Retinal pigment epithelial cell (primary cell): ENCODE measurements at places on chromosomes 5 and 9.

DNA sequence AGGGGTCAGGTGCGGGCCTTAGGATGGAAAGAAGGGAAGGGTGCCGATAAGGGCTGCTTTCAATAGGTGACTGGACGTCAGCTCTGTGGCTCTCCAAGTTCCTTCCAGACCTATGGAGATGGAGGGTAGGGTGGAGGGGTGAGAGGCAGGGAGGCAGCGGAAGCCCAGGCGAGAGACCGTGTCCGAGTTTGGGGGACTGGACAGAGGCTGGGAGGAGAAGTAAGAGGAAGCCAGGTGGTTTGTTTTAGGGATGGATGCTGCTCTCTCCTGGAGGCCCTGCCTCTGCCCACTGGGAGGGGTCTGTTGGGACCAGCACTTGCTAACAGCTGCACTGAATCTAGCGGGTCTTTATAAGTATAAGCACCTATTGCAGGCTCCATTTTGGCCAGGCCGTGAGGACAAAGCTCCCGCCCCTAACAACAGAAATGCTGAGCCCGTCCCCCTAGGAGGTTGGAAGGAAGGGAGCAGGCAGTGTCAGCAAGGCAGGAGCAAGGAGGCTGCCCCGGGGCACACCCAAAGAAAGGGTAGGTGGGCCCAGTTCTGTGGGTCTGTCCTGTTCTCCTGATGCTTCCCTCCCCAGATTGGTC lies 167.5 kb downstream of the DAB2IP start:
- DNase-seq = no peak

GRCh38 chr5:141958546-141959172 lies 657 bp upstream of the PCDH12 start:
- DNase-seq = no peak

- no peak for DNase-seq
Observed at GRCh38 chr9:76691517-76692313, 72.5 kb upstream of the PCA3 start.

DNA sequence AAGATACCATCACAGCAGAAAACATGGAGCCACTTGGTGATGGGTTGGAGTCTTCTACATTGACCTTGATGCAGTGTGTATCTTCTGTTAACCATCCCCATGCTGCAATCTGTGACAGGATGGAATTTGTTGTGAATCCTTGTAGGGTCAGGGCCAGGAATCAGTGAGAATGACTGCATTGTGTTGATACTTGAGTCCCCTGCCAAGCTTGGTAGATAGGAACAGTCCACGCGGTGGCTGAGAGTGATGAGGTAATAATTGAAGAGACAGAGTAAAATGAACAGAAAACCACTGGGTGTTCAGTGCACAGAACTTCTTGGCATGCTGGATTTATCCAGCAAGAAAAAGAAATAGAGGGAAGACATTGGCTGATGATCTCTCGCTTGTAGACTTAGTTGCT lies 217.5 kb downstream of the MAN2A1 start:
- DNase-seq = no peak

GRCh38 chr5:121152411-121152810 lies 688.3 kb downstream of the PRR16 start:
- no peak for DNase-seq

DNA sequence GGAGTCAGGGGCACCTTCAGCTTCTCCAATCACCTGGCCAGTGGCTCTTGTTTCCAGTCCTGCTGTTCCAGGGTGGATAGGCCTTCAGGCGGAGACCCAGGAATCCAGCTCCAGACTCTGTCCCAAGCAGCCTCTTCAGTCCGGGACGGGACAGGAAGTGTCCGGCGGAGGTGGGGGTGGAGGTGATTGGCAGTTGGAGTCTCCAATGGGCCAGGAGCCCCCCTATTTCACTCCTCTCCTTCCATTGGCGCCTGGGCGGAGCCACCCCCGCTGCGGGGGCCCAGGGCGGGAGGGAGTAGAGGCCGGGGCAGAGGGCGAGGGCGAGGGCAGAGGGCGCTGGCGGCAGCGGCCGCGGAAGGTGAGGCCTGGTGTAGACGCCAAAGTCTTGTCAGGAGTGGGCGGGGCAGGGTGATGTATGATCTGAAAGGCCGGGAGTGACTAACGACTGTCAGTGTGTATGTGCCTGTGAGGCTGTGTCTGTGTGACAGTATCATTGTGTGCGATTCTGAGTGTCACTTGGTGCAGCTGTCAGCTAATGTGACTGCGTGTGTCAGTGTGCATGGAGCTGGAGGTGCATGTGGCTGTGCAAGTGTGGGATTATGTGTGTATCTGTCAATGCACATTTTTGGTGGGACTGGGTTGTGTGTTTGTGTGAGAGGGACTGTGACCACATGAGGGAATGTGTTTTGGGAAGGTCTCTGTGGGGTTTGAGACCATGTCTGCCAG lies at the start of gene IL11RA:
TSS of gene IL11RA (plus strand) at position 310 of the 726 bp plus-strand sequence. CDS start 3,033 bp downstream, outside the sequence.
- DNase-seq = no peak

GRCh38 chr5:80957031-80957761 lies 3.0 kb upstream of the RASGRF2 start:
- DNase-seq = no peak

DNA sequence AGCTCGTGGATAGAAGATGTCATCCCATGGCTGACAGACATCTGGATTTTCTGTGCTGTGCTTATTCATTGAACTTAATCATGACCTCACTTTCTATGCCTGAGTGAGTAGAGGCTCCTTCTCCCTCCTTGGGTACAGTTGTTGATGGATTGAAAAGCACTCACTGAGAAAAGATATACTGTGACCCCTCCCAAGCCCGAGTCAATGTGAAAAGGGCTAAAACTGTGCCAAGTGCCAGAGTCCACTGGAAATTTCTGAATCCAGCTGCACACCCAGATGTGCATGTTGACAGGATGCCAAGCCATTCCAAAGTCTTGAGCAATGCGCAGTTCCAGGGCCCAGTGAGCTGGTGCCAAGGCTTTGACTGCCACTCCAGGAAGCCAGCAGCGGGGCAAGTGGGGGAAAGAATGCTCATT lies 473.0 kb downstream of the NTRK2 start:
- no peak for DNase-seq

DNA sequence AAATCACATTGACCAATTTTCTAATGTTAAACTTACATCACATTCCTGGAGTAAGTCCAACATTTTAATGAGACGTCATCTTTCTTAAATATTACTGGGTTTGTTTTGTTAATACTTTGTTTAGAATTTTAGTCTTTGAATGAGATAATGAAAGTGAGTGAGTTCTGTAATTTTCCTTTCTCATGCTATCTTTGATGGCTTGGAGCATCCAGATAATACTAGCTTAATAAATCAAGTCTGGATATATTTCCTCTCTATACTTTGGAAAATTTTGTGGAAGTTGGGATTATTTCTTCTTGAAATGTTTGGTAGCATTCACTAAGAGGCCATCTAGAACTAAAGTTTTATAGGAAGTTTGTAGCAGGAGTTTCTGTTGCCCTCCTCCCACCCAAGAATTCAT lies 90.8 kb upstream of the IL7R start:
- DNase-seq = no peak

GRCh38 chr9:108100571-108100970 lies 611.0 kb upstream of the KLF4 start:
- DNase-seq = no peak

- no peak for DNase-seq
Observed at GRCh38 chr5:160001457-160001856, 7.5 kb upstream of the TTC1 start.

DNA sequence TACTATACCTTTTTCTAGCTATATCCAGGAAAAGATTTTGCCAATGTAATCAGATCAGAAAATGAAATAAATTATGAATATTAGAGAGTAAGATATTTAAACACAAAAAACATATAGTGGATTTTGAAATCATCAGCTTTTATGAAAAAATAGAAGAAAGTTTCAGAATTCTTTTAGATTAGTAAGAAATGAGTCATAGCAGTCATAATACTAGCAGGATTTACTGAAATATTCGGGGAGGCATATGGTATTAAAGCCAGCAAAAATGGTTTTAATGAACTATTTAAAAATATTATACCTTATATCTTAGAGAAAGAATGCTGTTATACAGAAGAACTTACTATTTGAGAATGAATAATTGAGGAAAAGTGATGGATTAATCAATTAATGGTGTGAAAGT lies 303.6 kb upstream of the NUDT12 start:
- DNase-seq = peak; percentile 30

DNA sequence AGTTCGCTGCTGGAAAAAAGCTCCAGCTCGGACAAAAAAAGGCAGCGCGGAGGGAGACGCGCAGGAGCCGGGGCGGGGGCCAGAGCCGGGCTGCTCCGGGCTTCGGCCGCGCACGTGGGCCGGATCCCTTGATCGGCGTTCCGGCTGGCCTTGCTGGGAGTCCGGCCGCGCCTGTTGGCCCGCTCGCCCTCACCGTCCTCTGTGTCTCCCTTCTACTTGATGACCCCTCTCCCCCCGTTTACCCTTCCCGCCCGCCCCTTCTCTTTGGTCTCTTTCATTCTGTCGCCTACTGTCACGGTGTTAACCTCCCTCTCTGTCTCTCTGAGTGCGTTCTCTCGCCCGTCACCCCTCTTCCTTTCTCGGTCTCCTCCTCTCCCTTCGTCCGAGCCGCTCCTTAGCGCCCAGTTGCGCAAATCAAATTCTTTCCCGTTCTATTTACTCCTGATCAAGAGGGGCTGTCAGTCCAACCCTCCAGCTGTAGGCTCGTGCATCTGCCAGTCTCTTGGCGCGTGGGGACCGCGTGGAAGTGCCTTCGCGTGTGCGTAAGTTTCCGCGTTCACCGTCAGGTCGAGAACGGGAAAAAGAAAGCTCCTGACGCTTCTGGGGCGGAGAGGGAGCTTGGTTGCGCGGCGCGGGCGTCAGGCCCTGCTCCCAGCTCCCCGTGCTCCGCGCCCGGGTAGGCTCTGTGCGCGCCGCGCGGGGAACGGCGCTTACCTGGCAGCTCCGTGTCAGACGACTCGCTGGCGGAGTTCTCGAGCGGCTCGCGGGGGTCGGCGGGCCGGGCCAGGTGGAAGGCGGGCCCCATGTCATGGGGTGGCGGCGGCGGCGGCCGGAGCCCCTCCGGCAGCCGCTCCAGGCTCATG lies 798 bp downstream of the PITX1 start:
- DNase-seq = no peak

DNA sequence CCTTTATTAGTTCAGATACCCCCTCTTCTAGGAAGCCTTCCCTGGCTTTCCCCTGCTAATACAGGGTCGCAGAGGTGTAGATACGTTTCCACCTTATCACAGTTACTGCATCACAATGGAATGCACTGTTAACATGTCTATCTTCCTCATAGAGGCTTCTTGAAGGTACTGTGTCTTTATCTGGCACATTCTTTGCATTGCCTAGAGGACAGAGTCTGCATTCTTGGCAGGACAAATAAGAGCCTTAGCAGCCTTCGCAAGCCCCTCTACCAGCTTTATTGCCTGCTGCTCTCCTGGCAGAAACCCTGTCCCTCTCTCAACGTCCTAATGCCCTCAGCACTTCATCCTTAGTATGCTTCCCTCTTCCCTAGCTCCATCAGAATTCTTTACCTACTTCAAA lies 31.6 kb downstream of the SLC1A3 start:
- no peak for DNase-seq

- no peak for DNase-seq
Observed at GRCh38 chr5:96605144-96605837, 56.9 kb upstream of the CAST start.

DNA sequence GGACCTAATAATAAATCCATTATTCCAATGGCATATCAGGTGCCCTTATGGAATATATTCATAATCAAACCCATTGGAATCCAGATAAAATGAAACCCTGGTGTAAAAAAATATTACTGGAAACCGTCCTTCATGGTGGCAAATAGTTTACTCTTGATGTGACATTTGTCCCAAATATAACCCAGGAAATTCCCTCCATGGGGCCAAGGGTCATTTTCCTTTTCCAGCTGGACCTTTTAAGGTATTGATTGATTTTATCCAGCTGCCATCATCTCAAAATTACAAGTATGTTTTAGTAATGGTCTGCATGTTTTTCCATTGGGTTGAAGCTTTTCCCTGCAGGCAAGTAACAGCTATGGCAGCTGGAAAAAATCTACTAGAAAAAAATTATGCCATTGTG lies 8.4 kb upstream of the UGT3A1 start:
- DNase-seq = no peak

DNA sequence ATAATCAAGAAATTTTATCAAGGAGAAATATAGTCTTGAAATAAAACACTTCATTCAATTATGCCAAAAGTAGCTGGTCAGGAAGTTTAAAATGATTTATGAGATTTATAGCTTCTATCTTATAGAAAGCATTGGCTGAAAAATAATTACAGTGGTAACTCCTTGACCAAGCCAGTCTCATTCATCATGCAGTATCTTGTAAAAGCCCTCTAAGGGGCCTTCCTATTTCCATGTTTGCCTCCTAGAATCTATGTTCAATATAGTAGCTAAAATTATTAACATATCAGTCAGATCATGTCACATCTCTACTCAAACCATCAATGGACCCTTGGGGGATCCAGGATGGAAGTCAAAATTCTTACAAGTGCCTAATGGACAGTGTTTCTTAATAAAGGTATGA lies 393.4 kb upstream of the ST8SIA4 start:
- DNase-seq = no peak

GRCh38 chr9:6905850-6906375 lies 148.1 kb downstream of the KDM4C start:
- DNase-seq = no peak

- DNase-seq = no peak
Observed at GRCh38 chr9:82363682-82364081, 375.1 kb downstream of the SPATA31D1 start.

DNA sequence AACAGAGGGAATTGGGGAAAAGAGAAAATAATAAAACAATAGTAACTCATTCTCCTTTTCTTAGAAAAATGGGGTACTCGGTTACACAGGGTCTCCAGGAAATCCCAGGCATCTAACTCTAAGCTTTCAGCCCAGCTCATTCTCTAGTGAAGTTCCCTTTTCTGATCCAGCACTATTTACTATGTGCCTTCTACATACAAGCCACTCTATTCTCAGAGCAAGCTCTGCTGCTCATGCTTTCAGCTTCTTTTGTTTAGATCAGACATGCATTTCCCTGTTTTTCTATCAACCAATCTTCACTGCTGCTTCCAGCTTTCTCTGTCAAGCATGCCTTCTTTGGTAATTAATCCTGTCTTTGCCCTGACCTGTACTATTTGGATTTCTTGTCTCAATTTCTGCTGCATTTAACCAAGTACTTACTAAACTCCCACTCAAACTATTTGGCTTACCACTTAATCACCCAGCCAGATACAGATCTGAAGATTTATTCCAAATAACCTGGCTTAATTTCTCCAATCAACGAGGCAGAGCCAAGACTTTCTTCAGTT lies 25.3 kb downstream of the OSMR start:
- peak; percentile 42 for DNase-seq

DNA sequence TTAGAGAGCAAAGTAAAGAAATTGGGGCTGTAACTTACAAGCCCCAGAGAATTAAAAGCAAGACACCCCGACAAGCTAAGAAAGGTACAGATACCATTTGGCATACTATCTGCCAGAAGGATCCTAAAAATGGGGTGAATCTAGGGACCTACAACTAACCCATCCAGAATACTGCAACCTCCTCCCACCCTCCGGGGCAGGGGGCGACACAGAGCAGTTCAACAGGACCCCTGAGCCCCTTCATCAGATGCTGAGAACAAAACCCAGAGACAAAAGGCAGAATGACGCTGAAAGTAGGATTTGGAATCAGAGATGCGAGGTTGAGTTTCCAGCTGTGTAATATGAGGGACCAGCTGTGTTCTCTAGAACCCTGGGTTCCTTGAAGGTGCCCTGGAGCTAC lies 71.2 kb downstream of the EPB41L4B start:
- no peak for DNase-seq
